Tongue (tissue), 3 donors: ENCODE measurements at places on chromosomes 16 and 17.
A peak's percentile ranks its signal among the peaks of the same experiment; 100 is the strongest.

DNA sequence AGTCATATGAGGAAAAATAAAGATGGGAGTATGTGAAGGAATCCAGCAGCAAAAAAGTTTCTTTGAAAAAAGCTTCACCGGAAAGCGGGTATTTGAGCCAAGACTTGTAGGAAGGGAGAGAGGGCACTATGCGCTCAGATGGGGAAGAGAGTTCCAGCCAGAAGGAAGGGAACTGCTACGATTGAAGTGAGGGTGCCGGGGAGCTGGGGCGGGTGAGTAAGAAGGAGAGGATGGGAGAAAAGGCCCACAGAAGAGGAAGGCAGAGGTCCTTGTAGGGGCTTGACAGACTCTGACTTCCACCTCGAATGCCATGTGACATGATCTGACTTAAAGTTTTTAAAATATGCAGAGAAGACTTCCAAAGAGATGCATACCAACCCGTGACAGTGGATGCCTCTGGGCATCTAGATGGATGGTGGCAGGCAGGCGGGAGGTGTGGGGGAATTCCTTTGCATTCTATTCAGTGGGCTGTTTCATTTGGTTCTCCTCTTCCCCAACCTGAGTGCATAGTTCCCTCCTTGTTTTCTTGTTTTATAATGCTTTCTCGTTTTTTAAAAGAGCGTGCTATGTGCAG lies 44.9 kb downstream of the CDRT4 start:
- no peak for DNase-seq

- no peak for DNase-seq
These were observed 10.6 kb downstream of the KSR1 start for GRCh38 chr17:27466743-27467375.

- no peak for DNase-seq
These were observed 3.8 kb upstream of the LIMD2 start for GRCh38 chr17:63703556-63704258.

GRCh38 chr16:3096362-3096761 lies 2.7 kb downstream of the ZSCAN10 start:
- DNase-seq, result no peak

DNA sequence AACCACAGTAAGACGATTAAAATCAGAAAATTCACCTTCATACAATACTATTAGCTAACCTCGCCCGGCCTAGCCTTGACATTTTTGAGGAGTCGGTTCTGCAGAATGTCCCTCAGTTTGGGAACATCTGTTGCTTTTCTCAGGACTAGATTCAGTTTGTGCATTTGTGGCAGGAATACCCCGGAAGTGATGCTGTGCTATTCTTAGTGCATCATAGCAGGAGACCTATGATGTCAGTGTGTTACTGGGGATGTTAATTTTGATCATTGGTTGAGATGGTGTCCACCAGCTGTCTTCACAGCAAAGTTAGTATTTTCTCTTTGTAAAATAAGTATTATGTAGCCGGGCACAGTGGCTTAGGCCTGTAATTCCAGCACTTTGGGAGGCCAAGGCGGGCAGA lies 21.5 kb upstream of the HELZ start:
- DNase-seq, result no peak

DNA sequence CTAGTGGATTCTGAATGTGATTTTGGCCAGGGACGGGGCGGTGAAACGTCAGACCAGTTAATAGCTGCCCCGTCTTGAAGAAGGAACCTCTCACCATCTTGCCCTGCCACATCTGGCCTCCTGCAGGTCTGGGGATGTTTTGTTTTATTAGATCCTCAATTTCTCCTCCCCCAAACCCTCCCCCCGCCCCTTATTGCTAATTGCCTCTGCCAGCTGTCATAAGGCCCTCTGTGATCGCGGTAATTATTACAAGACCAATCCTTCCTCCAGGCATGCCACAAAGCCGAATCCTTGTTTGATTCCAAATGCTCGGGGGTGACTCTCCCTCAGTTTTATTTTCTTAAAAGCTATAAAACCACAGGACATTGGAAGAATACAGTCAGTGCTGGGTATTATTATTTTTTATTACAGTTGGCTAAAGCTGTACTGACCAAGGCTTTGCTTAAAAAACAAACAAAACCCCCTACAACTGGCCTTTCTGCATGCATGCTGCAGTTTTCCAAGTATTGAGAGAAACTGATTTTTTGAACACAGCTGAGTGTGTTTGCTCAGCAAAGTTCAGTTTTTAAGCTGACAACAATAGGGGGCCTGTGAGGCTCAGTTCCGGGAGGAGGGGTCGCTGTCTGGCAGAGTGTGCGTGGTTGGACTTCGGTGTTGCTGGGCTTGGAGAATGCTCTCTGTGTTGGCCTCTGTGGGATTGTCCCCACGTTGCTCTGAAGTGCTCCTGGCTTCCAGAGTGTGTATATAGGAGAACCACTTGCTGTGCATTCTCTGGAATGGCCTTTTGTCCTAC lies 1.7 kb downstream of the KSR1 start:
- DNase-seq, result peak; percentile 69

DNA sequence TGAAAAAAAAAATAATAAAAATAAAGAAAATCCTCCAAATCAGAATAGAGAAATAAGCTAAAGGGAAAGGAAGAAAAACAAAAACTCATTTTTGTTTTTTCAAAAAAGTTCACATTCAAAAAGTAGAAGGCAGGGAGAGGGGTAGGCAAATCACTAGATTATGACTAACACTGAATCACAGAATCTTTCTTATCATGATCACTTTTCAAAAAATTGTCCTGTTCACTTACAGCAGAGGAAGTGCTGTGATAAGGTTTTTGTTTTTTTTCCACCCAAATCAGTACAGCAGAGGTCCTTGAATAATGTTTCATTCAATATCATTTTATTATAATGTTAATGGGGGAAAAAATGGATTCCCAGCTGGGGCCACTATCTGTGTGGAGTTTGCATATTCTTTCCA lies 106.4 kb downstream of the CA4 start:
- DNase-seq, result no peak

DNA sequence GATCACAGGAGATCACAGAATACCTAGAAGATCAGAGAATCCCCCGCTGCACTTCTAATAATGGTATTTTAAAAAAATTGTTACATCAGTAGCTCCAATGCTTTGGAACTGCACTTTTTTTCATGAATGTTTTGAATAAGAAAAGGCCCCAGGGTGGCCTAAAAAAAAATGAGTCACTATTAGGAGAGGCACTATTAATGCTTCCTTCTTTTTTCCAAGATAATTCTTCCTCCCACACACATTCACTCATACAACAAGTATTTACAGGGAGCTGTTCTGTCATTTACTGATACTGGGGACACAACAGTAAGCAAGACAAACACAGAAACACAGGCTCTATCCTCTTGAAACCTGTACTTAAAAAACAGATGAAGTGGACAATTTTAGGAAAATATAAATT lies 675 bp upstream of the PDZD9 start:
- DNase-seq, result no peak

- DNase-seq, result peak; percentile 65
These were observed 30.9 kb downstream of the IL4R start for GRCh38 chr16:27344721-27345120.

DNA sequence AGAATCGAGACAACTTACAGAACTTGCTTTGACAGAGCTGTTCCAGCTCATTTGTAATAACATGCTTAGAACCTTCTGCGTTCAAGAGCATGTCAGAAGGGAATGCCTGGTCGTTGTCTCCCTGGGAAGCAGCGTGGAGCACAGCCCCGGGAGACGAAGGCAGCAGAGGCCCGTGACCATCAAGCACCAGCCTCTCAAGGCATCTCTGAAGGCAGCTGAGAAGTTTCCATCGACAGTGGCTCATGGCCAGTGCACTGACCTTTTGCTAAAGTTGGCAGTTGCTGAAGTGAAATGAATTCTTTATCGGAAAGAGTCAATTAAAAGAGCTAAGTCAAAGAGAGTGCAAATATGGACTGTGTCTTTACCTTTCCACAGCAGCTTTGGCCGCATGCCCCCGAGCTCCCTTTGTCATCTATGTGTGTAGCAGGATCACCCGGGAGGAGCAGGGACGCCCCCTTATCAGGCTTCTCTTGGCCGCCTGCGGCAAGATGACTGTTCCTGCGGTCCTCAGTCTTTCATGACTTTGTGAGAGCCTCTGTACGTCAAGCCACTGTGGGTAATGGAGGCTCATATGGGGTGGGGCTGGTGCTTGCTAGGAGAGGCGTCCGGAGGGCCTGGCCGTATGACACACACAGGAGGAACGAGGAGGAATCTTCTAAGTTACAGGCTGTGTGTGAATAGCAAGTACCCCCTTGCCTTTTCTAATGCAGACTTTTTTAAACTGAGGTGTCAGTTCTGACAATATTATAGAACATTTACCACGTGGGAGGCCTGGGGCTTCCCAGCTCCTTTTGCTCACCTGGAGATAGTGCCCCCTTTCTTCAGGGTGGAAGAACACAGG lies 54.2 kb downstream of the LDHD start:
- DNase-seq, result peak; percentile 53

DNA sequence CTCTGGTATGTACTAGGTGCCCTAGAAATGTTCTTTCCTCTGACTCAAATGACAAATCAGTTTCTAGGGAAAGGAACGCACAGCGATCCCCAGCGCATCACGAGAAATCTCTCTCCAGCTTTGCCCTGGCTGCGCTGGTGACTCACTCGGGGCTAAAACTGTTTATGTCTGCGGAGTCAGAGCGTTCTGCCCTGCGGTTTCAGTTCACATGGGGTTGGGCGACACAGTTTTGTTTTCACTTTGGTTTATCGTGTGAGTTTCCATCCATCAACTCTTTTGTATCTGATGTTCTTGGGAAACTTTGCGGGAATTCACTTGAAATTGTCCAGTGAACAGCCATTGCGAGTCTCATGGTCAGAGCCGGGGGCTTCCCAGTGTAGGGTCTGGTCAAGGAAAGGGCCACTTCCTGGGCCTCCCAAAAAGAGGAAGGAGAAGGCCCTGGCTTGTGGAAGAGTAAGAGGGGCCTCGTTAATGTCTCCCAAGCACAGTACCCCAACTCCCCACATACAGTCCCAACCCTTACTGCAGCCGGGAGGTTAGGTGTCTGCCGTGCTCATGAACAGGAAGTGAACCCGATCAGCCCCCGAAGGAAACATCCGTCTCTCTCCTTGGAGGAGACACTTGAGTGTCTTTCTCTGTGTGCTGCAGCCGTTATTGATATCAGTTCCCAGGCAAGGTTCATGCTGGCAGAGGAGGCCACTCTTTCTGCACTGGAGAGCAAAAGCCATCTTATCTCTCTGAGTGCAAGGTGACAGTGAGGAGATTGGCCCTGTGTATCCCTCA lies 643.2 kb downstream of the WWOX start:
- DNase-seq, result peak; percentile 12
